ENCODE measurements at places on chromosomes 1 and 21.

GRCh38 chr1:77926561-77927357 is 38.3 kb downstream of the NEXN start:
- no peak for DNase-seq

DNA sequence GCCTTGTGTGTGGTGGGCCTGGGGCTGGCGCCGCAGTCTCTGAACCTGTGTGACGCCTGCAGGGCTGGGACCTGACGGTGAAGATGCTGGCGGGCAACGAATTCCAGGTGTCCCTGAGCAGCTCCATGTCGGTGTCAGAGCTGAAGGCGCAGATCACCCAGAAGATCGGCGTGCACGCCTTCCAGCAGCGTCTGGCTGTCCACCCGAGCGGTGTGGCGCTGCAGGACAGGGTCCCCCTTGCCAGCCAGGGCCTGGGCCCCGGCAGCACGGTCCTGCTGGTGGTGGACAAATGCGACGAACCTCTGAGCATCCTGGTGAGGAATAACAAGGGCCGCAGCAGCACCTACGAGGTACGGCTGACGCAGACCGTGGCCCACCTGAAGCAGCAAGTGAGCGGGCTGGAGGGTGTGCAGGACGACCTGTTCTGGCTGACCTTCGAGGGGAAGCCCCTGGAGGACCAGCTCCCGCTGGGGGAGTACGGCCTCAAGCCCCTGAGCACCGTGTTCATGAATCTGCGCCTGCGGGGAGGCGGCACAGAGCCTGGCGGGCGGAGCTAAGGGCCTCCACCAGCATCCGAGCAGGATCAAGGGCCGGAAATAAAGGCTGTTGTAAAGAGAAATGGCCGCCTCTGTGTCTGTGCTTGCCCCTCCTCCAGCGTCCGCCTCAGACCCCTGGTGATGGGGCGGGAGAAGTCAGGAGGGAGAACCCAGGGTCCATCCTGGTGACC is 788 bp downstream of the ISG15 start:
- DNase-seq = no peak

DNA sequence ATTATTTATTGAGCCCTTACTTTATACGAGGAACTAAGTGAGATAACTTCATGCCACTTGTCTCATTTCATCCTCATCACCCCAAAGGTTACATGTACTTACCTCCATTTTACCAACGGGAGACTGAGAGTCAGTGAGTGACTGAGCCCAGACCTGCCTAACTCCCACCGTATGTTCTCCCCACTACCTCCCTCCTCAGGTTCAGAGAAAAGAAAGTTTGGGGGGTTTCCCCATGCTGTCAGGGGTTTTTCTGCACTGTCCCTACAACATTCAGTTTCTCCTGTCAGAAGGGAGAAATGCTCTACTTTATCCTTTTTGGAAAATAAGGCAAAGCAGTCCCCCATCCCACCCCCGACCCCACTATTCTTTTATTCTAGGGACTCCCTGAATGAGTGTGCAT is 32.9 kb downstream of the FAM78B start:
- DNase-seq = no peak

GRCh38 chr1:71967670-71968069 is 314.7 kb downstream of the NEGR1 start:
- DNase-seq = no peak

DNA sequence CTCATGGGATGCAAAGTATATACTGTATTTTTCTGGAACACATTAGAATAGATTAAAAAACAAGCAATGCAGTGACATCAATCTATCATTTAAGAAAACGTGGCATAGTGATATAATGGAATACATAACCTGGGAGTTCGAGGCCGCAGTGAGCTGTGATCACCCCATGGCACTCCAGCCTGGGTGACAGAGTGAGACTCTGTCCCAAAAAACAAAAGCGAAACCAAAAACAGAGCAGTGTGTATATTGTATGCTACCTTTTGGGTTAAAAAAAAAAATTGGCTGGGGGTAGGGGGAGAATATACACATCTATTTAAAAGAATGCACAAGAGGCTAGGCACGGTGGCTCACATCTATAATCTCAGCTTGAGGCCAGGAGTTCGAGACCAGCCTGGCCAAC is 13.5 kb downstream of the SLC2A1 start:
- DNase-seq = no peak

- no peak for DNase-seq
These were observed 466.1 kb downstream of the MATN1 start for GRCh38 chr1:30257322-30257721.

DNA sequence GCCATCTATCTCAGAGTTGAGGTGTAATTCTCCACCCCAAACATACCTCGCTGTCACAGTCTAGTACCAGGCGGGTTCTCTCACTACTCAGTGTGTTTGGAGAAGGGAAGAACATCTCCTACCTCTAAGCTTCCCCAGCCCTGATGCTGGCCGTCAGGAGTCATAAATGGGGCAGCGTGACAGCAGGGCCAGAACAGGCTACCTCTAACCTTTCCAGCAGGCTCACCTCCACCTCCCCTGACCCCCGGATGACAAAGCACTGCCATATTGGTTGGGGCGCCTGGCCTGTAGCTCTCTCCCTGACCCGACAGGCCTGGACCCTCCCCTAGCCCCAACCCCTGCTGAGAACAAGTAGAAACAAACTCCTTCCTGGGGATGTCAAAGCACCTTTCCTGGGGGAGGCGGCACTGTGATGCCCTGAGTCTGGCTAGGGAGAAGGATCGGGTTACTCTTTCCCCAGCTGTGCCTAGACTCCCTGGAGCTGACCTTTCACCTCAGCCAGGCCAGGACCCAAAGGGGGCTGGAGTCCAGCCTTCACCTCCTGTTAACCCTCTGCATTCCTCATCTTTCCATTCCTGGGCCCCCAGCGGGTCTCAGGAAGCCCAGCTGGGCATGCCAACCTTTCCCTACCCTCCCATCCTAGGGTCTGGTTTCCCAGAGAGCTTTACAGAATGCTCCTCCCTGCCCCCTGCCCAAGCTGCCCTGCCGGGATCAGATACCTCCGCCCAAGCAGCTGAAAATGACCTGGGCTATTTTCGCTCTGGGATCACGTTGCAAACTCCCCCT is 34.2 kb downstream of the AHDC1 start:
- DNase-seq = no peak

All from RCC 7860 (cell line).